Activated CD4-positive, alpha-beta T cell treated with anti-CD3 and anti-CD28 coated beads, Interleukin-2, amount 50 U/mL, for 24 hours (primary cell): ENCODE measurements at places on chromosomes 6 and 20.

DNA sequence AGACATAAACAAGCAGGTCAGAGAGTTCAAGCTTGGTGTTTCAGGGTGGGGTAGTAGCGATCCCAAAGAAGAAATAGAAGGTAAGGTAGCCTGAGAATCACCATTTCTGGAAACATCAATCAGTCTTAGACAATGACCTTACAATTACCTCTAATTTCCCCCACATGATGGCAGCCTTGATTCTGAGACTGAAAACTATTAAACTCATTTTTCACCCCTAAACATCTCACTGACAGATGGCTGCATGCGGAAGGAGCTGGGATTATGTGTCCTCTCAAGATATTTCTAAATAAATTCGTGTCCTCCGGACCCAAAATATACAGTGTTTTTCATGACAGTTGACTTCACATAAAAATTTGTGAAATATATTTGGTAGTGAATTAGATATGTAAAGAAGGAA, 61.0 kb downstream of the KIF6 start:
- no peak for DNase-seq

- no peak for DNase-seq
Observed at GRCh38 chr6:168017629-168018028, 20.2 kb downstream of the KIF25 start.

GRCh38 chr20:35602851-35603495, 12.7 kb upstream of the SPAG4 start:
- no peak for DNase-seq

DNA sequence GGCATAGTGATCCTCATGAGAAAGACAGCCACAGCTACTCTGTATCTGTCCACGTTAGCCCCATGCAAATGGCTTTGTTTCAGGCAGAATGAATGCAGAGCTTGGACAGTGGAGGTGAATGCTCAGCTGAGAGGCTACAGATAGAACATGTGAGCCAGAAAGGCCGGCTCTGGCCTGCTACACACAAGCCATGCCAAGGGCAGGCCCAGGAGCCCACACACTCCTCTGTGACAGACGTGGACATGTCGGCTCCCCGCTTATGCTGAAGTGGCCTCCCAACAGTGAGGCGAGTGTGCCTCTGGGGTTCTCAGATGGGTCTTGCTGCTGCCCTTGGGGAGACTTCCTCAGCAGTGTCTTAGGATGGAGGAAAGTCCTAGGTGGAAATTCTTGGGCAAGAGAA, 159.6 kb downstream of the SYNDIG1 start:
- no peak for DNase-seq

GRCh38 chr20:41138475-41139226, 1.3 kb downstream of the PLCG1 start:
- DNase-seq = no peak

- no peak for DNase-seq
Observed at GRCh38 chr6:121482004-121482693, 46.7 kb downstream of the GJA1 start.

DNA sequence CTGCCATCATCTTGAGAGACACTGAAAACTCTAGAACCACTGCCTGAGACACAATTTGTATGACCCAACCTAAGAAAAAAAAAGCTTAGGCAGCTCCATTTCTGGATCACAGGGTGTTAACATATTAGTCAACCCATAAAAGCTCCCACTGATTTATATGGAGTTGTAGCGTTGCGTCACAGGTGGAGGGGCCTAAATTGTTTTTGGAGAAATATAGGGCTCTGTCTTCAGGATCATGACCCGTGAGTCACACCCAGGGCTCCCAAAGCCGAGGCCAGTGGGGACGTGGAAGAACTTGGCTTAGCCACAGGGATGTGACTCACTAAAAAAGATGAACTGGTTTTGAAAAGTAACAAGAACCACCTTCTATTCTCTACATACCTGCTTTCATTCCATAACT, 116.5 kb upstream of the BMP2 start:
- no peak for DNase-seq

- DNase-seq = no peak
Observed at GRCh38 chr6:33692760-33693158, 18.7 kb downstream of the UQCC2 start.

- DNase-seq = no peak
Observed at GRCh38 chr6:37233541-37233940, 24.0 kb upstream of the TBC1D22B start.

GRCh38 chr6:90105506-90106170, 191.0 kb downstream of the BACH2 start:
- no peak for DNase-seq

- no peak for DNase-seq
Observed at GRCh38 chr6:29561091-29561490, 1.6 kb upstream of the UBD start.

GRCh38 chr6:14470671-14471070, 353.1 kb downstream of the CD83 start:
- no peak for DNase-seq

- peak; percentile 22 for DNase-seq
Observed at GRCh38 chr20:2451939-2452732, 18.5 kb downstream of the SNRPB start.

GRCh38 chr6:67009818-67010217, 1302.8 kb upstream of the EYS start:
- DNase-seq = no peak

DNA sequence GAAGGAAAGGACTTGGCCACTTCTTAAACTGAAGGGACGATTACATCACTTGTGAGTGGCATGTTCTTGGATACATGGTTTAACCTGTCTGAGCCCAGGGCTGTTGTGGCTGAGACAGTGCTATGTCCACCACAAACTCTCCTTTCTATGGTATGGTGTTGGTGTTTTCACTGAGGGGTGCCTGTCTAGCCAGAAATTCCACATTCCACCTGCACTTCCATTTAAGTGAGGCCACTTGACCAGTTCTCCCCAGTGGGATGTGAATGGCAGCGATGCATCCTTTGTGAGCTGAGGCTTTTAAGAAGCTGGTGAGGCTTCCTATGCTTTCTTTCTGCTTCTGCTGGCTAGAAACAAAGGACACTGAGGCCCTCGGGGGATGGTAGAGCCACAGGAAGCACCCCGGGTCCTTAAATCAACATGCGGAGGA, 151.4 kb upstream of the CHD6 start:
- no peak for DNase-seq

GRCh38 chr6:83590416-83590815, 78.1 kb downstream of the PRSS35 start:
- no peak for DNase-seq

DNA sequence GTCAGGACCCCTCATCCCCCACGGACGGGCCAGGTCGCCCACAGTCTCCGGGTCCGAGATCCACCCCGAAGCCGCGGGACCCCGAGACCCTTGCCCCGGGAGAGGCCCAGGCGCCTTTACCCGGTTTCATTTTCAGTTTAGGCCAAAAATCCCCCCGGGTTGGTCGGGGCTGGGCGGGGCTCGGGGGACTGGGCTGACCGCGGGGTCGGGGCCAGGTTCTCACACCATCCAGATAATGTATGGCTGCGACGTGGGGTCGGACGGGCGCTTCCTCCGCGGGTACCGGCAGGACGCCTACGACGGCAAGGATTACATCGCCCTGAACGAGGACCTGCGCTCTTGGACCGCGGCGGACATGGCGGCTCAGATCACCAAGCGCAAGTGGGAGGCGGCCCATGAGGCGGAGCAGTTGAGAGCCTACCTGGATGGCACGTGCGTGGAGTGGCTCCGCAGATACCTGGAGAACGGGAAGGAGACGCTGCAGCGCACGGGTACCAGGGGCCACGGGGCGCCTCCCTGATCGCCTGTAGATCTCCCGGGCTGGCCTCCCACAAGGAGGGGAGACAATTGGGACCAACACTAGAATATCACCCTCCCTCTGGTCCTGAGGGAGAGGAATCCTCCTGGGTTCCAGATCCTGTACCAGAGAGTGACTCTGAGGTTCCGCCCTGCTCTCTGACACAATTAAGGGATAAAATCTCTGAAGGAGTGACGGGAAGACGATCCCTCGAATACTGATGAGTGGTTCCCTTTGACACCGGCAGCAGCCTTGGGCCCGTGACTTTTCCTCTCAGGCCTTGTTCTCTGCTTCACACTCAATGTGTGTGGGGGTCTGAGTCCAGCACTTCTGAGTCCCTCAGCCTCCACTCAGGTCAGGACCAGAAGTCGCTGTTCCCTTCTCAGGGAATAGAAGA, 978 bp downstream of the HLA-A start:
- no peak for DNase-seq

DNA sequence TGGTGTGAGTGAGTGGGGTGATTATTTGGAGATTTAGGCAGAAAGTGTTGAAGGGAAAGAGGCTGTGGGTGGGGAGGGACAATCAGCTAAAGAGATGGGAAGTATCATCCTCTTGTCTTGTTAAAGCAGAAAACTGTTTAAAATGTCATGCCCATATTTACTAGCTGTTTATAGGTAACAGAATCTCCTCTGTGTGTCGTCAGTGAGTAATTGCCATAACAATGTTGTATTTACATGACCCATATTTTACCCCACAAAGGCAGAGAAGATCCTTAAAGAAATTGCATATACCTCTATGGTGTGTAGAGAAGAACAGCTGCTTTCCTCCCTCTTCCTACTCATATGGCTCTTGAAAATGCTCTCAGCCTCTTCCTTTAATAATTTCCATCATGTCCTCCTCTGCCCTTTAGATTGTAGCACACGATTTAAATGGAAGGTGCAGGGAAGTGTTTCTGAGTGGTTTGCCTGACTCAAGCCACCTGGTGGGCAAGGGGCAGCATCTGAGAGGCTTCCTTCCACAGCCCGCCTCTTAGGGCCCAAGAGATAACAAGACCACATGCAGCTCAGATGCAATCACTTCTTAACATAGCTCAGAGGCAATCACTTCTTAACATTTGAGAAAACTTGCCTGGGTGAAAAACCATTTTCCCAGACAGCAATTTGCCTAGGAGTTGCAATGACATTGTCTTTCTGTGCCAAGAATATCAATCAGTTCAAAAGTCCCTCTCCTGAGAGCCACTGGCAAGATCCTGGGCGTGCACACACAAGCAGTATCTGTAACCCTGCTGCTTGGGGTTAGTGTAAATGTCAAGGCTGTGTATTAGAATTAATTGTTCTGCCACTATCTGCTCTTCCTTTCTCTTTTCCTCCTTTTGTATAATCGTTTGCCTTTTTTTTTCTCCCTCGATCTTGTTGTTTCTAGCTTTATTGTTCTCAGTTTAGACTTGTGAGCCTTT, 44.1 kb upstream of the EDN1 start:
- DNase-seq = no peak

DNA sequence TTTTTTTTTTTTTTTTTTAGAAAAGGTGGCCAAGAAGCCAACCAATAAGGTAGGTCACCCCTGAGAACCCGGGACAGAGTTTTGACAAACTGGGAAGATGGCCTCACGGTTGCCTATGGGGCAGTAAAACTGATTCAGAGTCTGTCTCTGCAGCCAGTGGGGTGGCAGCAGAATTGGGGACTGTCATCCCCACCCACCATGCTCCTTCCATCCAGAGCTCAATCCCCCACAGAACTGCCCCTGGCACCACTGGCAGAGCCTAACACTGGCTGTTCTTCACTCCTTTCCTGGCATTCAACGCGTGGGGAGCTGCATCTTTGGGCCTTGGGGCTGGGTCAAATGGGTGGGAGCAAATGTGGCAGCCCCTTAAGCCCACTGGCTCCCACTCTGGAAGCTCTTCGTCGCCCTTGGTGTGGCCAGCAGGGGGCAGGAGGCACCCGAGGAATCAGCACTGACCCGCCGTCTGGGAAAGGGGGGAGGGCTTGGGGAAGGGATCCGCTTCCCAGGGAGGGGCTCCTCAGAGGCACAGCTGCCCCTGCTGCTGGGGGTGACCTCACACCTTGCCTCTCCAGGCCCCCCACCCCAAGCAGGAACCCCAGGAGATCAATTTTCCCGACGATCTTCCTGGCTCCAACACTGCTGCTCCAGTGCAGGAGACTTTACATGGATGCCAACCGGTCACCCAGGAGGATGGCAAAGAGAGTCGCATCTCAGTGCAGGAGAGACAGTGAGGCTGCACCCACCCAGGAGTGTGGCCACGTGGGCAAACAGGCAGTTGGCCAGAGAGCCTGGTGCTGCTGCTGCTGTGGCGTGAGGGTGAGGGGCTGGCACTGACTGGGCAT, 10.4 kb downstream of the CD40 start:
- DNase-seq = no peak
